ENCODE measurements at places on chromosomes 7 and 10.

- DNase-seq: no peak
These were observed 47.9 kb upstream of the IGFBP3 start for GRCh38 chr7:45968856-45969541.

DNA sequence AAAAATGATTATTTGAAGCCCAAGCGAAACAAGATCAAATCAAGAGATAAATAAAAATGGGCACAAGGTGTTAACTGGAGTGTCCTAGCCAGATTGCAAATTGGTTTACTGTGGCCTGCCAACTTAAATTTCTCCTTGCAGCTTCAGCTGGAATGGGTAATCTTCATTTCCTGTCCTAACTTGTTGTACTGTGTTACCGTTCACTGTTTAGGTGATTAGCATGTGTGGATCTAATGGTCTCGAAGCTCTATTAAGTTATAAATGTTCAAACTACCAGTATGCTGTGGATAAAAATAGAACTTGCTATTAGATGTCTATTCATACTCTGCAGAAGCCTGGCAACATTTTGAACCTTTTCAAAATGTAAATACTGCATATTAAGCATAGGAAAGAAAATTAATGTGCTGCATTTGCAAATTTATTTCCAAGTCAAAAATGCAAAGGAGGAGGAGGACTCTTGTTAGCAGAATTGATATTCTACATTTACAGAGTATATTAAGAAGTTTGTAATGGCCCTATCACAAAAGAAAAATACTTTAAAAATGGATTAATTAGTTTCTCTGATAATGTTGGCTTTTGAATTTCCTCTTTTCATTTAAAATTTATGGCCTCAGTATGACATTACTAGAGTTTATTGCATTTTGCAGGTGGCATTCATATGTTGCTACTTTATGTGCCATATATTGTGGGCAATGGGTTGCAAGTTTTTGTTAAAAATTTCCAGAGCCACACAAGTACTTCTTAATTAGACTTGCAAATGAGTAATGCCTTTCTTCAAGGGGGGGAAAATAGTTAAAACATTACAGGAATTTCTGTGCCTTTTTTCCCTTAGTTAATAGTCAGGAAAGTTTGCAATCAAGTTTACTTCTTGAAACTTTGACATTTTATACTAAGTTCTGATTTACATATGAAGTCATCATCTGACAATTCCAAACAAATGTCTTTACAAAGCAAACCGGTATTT is 92.1 kb downstream of the CABCOCO1 start:
- peak; percentile 44 for DNase-seq

DNA sequence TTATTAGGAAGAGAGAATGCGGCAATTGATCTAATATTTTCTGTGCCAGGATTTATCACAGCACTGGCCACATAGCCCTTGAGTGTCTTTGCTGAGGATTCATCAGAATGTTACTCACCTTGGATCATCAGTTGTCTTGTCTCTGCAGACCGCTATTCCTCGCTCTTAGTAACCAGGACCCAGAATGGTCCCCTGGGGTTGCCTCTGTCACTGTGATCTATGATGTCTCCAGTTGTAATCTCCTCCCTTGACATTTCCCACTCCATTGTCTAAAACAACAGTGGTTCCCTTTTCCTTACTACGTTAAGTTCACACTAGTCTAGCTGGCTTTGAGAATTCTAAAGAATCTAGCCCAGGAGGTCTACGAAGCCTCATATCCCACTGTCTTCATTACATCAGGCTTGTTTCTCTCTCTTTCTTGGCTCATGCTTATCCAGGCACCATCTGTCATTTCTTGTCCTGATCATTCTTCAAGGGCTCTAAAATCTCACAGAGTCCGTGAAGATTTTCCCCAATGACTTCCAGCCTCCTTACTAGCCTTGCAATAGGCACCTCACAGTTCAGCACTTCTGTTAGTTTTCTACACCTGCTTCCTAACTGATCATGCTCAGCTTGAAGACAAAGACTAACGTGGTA is 125.8 kb downstream of the CUBN start:
- peak; percentile 48 for DNase-seq

DNA sequence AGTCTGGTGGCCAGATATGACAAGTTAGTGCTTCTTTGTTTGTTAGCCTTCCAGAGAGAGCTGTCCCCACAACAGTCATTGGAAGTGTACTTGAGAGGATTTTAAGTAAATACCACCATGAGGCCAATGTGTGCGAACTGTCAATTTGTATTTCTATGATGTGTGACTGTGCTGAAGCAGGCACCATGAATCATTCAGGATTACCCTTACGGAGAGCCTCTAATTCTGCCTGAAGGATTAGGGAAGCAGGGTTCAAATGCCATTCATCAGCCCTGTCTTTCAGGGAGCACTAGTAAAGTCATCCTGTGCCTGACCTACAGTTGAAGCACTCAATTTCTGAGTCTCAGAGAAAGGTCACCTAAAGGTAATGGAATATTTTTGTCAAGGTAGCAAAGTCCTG is 109.3 kb downstream of the GATA3 start:
- DNase-seq: no peak

- DNase-seq: peak; percentile 86
These were observed 613.9 kb upstream of the IGFBP3 start for GRCh38 chr7:46534664-46535588.

GRCh38 chr7:139588632-139589031 is 65.1 kb downstream of the CLEC2L start:
- DNase-seq: no peak

DNA sequence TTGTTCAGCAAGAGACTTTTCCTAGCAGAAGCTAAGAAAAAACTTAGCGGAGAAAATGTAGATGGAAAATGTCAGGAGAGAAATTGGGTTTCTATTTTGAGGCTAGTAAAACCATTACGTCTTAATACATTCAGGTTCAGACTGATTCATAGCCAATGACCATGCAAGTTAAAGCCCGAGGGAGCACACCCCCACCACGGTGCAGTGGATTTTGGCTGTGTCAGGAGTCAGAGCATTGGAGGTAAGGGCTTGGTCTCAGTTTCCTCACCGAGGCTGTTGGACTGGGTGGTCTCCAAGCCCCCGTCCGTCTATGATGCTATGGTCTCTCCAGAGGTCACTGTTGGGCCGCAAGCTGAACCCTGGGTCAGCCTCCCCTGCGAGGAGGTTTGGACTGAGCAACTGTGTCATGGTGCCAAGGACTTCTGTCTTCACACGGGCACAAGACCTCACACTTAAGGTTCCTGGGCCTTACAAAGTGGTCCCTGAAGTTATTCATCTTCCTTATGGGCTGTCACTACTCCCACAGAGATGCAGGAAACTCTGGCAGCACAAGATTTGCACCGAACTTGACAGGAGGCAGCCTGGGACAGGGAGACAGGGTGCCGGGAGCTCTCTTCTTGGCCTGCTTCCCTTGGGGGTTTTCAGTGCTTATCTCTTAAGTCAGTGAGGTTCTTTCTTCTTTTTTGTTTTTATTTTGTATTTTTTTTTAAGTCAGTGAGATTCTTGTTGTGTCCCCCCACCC is 186.8 kb downstream of the PHTF2 start:
- DNase-seq: no peak

GRCh38 chr7:5870311-5870710 is 10.3 kb upstream of the OCM start:
- no peak for DNase-seq

DNA sequence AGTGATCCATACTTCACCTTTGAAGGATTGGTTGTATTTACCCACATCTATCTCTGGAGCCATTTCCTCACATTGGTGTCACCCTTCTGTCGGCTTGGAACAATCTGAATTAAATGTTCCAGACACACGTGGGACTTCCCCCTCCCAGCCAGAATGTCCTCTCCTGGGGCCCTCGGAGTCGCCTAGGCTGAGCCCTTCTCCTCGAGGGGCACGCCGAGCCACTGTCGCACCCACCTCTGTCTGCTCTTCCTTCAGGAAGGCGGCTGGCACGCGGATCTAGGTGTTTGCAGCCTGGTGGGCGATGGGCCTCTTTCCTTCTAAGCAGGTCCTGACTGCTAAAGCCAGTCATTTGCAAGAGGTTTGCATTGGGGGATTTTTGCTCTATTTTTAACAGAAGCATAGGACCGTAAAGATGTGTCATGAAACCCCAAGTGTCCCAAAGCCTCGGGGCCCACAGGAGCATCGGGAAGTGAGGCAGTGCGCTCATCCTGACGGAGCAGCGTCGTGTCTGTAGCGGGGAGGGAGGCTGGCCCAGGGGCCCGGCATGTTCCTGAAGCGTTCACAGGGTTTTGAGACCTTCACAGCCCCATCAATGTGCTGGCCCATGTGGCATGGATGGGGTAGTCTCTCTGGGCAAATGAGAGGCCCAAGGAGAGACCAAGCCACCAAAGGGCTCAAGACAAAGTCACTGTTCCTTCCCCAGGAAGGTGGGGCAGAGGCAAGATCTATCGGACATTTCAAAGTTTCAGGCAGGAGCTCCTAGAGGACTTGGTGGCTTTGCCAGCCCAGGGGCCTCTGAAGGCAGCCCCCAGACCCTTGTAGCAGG is 86.7 kb downstream of the RGS10 start:
- DNase-seq: no peak

DNA sequence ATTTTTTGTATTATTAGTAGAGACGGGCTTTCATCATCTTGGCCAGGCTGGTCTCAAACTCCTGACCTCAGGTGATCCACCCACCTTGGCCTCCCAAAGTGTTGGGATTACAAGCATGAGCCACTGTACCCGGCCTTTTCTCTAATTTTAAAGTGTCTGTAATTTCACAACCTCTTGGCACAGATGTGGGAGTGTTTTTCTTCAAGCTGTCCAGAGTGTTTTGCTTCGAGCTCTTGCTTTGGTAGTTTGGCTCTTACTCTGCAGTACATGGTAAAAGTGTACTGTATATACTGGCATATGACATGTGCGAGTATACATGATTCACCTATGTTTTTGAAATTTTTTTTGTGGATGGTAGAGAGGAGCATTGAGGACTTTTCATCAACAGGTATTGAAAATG is 9.8 kb downstream of the SRGN start:
- DNase-seq: no peak

- no peak for DNase-seq
These were observed 5.8 kb downstream of the KIAA1217 start for GRCh38 chr10:24214762-24215161.

DNA sequence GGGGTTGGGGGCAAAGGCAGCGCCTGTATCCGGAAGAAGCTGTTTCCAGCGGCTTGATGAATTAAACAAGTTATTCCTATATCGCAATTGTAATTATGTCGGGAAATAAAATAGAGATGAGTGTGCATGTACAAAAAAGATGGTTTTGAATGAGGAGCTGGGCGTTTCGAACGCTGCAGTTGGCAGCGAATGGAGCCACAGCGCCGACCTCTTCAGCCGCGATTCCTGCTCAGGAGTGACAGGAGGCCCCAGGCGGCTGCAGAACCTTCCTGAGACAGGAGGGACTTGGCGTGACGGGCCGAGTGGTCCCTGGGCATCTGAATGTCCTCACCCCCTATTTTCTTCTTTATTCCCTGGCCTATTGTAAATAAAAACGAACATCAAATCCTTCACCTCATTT is 184.9 kb downstream of the DNAJB6 start:
- DNase-seq: no peak

GRCh38 chr10:124003871-124004662 is 89.3 kb downstream of the CHST15 start:
- DNase-seq: no peak

DNA sequence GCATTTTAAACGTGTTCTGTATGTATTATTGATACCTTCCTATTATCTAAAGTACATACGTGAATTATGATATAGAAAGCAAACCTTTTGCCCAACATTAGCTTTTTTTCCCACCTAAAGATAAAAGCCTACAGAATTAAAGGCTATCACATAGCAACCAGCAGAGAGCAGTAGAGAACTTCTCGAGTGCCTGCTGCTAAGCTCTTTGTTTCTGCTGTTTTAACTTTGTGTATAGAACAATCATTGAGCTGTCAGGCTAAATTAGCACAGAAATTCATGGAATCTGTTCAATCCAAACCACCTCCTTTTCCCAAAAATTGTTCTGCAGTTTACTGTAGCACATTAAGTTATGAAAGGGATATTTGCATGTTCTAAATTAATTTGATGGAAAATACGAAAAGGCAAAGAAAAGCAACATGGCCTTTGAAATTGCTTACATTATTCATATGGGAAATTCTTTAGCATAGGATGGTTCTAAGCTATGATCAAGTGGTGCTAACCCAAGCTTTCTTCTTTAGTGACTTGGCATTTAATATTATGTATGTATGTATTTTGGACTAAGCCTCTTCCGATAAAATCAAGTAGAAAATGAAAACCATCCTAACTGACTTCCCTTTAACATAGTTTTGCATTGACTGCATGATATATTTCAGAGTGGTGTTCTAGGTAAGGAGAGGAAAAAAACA is 1288.5 kb downstream of the GATA3 start:
- peak; percentile 50 for DNase-seq

GRCh38 chr7:55160539-55160938 is 141.7 kb downstream of the EGFR start:
- peak; percentile 60 for DNase-seq

DNA sequence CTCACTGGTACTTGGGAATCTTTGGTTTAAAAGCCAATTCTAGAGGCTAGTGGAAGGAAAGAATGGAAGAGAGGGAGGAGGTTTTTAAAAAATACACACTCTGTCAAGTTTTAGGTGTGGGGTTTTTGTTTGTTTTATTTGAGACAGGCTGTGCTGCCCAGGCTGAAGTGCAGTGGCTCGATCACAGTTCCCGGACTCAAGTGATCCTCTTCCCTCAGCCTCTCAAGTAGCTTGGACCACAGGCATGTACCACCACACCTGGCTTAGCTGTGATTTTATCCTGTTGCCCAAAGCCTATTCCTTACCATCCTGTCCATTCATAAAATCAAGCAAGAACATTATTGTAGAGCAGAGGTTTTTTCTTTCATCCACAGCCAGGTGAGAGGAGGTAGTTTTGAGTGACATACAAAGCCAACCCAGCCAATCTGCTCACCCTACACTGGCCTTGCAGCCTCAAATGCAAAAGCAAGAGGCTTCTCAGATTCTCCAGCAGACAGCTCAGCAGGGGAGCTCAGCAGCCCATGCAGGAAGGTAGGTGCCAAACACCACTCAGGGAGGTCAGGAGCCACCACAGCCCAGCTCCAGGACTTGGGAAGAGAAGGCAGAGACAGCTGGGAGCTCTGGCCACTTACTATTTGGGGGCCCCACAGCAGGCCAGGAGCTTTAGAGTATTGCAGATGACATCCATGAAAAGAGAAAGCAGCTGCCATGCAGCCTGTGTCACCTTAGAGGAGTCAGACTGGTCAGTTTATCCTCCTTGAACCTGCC is 65.8 kb downstream of the TMEM209 start:
- DNase-seq: no peak

GRCh38 chr10:77030974-77031373 is 606.6 kb downstream of the KCNMA1 start:
- no peak for DNase-seq

GRCh38 chr7:1917221-1918062 is 247.4 kb downstream of the ELFN1 start:
- peak; percentile 63 for DNase-seq

All from fibroblast of skin of scalp (primary cell).